Motor neuron (in vitro differentiated cells): ENCODE measurements at places on chromosomes 11 and 22.

DNA sequence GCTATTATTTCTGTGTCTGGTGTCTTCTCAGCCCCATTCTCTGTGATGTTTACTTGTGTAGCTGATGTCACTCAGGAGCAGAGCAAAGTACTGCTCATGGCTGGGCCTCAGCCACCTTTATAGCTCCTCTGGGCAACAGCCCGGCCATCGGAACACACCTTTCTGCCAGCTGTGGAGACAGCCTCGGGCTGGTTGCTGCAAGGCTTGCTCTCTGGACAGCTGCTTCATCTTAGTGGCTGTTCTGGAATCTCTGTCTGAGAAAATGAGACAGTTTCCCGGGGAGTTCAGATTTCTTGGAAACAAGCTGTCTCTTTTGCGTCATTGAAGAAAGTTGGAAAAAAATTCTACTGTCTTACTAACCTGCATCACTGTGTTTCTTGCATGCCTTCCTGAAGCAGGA is 20.0 kb downstream of the THY1 start:
- ATAC-seq = peak; percentile 45

GRCh38 chr11:34575261-34575660 is 45.6 kb upstream of the EHF start:
- ATAC-seq = no peak

GRCh38 chr11:93000511-93001476 is 31.3 kb downstream of the MTNR1B start:
- no peak for ATAC-seq

GRCh38 chr22:37972527-37972926 is 11.8 kb downstream of the SOX10 start:
- ATAC-seq = no peak

GRCh38 chr11:94767701-94768601 is at the start of gene AMOTL1:
Gene AMOTL1 (plus strand): TSS chr11:94768356. CDS start chr11:94768512, 156 bp downstream.
- peak; percentile 96 for ATAC-seq

- peak; percentile 42 for ATAC-seq
Observed at GRCh38 chr11:81497202-81497804, 1236.4 kb downstream of the FAM181B start.

- ATAC-seq = peak; percentile 88
Observed at GRCh38 chr11:65366340-65366773, 11.8 kb downstream of the TIGD3 start.

GRCh38 chr11:69841170-69841858 is 22.1 kb upstream of the FGF3 start:
- no peak for ATAC-seq

DNA sequence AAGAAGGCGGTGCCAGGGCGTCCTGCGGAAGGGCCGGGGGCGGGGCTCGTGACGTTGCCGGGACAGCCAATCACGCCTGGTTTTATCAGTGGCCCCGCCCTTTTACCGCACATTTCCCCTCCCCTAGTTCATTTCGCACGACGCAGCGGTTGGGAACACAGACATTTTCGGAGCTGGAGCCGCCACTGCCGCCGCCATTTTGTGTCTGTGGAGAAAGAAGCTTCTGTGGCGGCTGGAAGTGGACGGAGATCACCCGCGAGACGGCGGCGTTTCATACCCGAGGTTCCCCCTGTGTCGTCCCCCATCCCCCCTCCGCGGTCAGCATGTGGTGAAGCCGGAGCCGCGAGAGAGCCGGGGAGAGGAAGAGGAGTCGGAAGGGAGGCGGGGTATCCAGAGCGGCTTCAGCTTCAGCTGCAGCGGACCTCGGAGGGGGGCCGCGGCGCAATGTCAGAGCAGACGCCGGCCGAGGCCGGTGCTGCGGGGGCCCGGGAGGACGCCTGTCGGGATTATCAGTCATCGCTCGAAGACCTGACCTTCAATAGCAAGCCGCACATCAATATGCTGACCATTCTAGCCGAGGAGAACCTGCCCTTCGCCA is at the start of gene PCF11:
Gene PCF11, plus strand, starts transcription at position 136 of the 598 bp plus-strand sequence. Its CDS starts 309 bp downstream, at position 445.
- ATAC-seq = peak; percentile 9

DNA sequence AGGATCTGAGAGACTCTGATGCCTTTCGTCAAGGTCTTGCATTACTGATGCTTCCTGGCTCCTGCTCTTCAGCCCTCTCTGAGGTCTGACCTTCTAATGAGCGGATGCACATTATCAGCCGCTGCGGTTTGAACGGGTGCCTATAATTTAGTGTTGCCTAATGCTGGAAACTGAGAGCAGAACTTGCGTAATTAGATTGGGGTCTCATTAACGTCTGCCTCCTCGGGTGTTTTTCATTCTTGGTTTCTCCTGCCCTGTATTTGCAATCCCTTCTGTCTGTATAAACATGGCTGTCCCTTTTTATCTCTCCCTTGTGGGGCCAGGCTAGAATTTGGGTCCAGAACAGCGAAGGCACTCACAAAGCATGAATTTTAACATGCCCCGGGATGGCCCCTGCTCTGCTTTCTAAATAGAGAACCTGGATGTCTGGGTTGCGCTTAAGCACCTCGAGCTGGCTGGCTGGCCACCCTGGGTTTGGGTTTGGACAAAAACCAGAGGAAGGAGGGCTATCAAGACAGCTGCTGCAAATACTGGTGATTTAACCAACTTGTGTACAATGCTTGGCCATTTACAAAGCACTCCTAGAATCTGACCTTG is 118.6 kb downstream of the TIMP3 start:
- no peak for ATAC-seq

- ATAC-seq = no peak
Observed at GRCh38 chr11:23063276-23063675, 203.0 kb upstream of the CCDC179 start.

DNA sequence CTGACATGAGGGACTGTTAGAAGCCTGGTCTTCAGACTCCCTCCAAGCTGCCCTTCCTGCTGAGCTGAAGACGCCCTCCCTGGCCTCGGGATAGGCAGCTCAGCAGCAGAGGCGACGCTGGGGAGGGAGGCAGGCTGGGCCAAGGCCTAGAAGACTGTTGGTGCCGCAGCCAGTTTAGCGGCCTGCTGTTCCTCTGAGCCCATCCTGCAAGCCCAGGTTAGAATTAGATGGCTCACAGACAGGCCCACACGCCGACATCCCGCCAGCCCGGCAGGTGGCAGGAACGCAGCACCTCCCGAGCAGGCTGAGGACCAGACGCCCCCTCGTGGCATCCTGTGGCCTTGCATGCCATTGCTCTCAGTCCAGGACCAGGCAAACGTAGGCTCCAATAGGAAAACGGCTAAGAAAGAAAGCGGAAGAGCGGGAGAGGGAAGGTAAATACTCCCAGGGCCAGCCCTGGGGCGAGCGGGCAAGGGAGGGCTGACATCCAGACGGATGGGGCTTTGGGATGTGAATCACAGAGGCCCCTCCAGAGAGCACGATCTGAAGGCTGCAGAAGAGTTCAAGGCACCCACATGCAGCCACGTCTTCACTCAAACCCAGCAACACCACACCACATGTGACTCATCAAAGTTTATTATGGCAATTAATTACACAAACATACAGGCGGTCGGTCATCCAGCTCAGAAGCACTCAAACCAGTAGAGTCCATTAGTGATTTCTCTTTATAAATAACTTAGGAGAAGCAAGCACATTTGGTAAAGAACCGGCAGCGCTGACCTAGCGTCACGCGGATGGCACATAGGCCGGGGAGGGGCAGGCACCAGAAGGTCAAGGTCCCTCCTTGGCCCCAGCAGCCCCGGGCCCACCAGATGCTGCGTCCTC is 27.6 kb downstream of the CD5 start:
- ATAC-seq = peak; percentile 94

- no peak for ATAC-seq
Observed at GRCh38 chr11:31445621-31446020, 63.8 kb downstream of the IMMP1L start.

GRCh38 chr11:128907585-128907984 is 16.4 kb downstream of the KCNJ5 start:
- ATAC-seq = no peak

GRCh38 chr22:47795477-47796127 is 1033.2 kb downstream of the TBC1D22A start:
- ATAC-seq = no peak

GRCh38 chr11:117565709-117566108 is 231.3 kb downstream of the DSCAML1 start:
- no peak for ATAC-seq
